ENCODE measurements at places on chromosomes 5 and 9.

DNA sequence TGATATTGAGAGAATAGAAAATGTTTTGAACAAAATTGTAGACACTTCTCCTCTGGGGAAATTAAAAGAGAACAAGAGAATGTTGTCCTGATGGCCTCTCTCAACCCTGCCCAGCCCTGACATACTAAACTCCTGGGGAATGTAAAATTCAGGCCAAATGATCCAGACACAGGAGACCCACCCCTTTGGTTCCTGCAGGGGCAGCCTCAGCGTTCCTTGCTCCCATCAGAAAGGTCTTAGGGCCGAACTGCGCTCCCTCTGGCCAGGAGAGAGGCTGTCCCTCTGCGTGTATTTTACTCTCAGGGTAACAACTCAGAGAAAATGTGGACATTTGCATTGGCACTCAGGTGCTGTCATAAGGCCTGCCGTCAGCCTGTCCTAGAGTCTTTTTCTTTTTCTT lies 616.3 kb upstream of the KLF4 start:
- no peak for DNase-seq

GRCh38 chr9:76018761-76019160 lies 128.3 kb downstream of the PCSK5 start:
- no peak for DNase-seq

GRCh38 chr9:130432796-130433167 lies 12.0 kb upstream of the ASS1 start:
- DNase-seq, result no peak

- no peak for DNase-seq
Measured at GRCh38 chr9:107243742-107244141, 39.3 kb upstream of the RAD23B start.

- no peak for DNase-seq
Measured at GRCh38 chr5:35887321-35888100, 30.8 kb downstream of the IL7R start.

DNA sequence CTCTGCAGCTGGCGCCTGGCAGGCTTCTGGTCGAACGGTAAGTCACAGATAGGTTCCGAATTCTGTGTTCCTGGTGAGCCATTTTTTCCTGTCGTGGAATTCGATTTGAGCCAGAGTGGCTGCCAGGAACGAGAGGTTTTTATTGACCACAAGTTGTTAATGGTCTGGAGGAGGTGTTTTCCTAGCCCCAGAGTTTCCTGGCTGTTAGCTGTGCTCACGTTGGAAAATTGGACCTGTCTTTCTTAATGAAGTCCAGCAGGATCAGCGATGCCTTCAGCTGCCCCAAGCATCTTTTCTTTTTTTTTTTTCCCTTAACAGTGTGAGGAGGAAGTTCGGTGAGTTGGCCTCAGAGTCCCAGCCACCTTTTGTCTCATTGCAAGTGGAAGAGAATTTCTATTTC lies 62.9 kb downstream of the COL5A1 start:
- DNase-seq, result no peak

DNA sequence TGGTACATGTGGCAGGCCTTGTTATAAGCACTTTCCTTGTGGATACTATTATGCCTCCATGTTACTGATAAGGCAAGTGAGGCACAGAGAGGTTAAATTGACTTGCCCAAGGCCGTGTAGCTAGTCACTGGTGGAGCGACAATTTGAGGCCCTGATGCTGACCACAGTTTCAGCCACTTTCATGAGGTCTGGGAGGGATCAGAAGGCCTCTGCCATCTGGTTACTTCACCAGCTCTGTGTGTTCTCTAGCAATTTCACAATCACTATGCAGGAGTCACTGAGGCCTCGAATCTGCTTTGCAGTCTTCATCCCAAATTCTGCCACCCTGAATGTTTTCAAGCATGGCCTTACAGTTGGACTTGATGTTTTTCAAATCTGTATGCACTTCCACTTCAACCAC lies 9.1 kb downstream of the LRRC70 start:
- DNase-seq, result no peak

- no peak for DNase-seq
Measured at GRCh38 chr5:63573380-63573779, 388.9 kb downstream of the HTR1A start.

All from vagina (tissue), 2 donors.